ENCODE measurements at places on chromosomes 5 and 9. TPM values are rescaled to one million over a fixed set of nuclear protein-coding genes. Genes with fewer than 3 reads are reported as not detected.

Gene SLC34A1
- total RNA-seq, result not detected

Gene BSPRY
- 0.35 TPM for total RNA-seq

Gene SMU1
- total RNA-seq, result 15.2 TPM

Gene SHOC1
- total RNA-seq, result not detected

Gene PCDH12
- 10.4 TPM for total RNA-seq

Data from Right ventricle myocardium inferior (tissue), 1 donor.